NCI-H2171 (cell line): ENCODE measurements at places on chromosomes 7 and 10.
A peak's percentile ranks its signal among the peaks of the same experiment; 100 is the strongest.

DNA sequence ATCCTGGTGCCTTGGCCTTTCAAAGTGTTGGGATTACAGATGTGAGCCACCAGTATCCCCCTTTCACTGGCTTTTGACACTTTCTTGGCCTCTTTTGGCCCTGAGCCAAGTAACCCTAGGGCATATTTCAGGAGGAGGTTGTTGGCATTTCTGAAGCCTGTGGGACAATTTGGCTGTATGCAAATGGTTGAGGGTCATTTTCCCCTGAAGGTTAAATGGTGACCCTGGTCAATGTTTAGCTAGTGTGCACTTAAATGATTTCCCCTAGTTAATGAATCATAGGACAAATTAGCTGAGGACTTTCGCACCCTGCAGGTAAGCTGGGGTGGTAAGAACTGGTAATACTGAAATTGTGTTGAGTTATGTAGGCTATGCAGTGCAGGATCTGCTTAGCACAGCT lies 660.5 kb downstream of the LRMDA start:
- DNase-seq = no peak

DNA sequence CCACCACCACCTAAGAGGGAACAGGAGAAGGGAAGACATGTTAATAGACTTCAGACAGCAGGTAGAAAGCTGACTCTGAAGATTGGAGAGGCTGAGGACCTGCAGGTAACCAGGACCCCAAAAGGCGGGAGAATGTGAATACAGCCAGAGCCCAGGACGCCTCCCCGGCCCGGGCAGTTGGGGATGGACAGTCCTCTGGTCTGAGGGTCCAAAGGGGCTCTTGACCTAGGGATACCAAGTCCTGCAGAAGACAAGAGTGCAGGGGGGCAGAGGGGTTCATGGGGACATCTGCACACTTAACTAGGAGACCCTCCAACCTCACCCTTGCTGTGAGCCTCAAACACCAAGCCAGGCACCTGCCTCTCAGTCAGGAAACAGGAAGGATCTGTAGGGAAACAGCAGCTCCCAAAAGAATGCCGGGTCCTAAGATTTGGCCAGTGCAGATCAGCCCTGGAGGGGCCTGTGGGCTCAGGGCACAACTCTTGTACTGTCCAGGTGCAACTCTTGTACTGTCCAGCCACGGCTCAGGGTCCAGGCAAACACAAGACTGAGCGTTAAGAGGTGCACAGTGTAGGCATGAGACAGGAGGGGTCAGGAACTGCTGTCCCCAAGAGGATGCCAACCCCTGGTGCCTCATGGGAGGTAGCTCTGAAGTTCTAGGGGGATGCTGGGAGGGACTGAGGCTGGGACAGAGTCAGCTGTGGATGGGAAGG lies 2.3 kb upstream of the STK32C start:
- no peak for DNase-seq

DNA sequence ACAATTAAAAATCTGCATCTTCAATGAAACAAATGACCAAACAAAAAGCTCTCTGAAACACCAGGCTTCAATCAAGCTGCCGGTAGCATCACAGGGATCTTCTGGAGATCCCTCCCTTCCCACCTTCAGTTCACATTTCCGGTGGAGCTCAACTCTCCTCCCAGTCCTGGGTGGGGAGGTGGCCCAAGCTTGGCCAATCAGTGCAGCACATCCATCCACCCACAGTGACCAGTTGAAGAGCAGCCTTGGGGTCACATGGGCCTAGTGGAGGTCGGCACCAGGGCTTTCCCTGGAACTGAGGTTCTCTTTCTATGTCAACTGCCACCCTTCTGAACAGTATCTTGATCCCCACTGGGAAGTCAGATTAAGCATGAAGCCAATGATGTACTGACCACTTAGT lies 620.1 kb upstream of the MGMT start:
- no peak for DNase-seq

DNA sequence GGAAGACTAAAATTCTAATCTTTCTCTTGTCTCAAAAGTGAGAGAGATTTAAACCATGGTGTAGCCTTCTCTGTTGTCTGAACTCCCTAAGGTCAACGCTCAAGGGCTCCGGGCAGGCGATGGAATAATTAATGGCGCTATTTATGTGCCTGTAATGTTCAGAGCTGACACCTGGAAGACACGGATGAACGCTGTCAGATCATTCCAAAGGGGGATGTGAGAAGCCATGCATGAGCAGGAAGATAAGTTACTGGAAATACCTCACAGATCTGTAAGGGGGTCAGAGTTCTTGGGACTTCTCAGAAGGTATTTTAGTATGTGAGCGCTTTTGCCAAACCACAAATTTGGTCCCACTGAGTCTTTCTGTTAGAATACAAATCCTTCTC lies 73.3 kb upstream of the MTPN start:
- DNase-seq = no peak

DNA sequence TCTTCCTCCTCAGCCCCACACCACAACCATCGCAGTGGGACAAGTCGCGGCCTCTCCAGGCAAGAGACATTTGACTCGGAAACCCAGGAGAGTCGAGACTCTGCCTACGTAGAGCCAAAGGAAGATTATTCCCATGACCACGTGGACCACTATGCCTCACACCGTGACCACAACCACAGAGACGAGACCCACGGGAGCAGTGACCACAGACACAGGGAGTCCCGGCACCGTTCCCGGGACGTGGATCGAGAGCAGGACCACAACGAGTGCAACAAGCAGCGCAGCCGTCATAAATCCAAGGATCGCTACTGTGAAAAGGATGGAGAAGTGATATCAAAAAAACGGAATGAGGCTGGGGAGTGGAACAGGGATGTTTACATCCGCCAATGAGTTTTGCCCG lies 112.1 kb downstream of the NSUN6 start:
- no peak for DNase-seq

DNA sequence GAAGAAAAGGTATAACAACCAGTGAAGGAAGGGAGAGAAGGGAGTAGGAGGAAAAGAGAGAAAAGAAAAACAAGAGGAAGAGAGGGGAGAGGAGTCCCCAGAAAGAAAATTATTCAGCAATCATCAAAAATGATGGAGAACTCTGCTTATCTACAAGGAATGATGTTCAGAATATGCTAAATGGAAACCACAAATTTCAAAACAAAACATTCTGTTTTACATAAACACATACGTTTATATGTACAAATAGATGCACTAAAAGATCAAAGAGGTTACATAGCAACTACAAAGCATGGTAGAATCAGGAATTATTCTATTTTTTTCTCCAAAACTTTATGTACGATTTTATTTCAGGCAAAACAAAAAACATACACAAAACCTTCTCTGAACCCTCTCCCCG lies 91.9 kb downstream of the FAM13C start:
- DNase-seq = no peak

DNA sequence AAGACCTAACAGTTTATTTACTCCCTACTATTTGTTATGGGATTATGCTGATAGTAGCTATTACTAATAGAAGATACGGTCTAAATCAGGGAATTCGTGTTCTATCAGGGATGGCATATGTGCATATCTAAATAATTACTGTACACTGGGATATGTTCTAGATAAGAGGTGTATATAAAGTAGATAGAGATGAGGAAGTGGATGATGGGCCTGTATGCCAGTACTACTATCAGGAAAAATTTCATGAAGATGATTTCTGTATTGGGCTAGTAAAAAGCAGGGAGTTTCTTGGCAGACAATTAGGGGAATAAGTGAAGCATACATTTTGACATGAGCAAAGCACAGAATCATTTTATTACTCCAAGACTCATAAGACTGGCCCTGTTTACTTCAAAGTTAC lies 26.2 kb downstream of the PTPN12 start:
- DNase-seq = no peak

DNA sequence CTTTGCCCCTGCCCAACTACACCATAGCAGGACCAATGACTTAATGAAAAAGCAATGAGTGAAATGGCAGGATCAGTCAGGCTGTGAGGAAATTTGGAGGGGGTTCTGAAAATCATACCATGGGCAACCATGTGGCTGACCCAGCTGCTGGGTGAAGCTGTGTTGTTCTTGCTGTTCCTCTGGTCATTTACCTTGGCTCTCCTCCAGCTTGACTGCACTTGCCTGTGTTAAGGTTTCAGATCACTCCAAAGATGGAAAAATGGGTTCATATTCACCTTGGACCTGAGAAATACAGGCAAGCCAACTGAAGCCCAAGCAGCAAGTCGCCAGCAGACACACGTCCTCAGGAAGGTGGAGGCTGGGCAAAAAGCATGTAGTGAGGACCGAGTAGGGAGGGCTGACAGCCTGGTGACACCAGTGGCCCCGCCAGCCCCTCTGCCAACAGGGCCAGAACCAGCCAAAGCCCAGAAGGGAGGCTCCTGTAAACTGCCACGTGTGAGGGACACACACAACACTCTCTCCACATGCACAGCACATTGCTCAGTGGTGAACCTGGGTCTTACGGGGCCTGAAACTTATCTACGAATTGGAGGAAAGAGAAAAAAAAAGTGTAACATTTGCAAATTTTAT lies 40.1 kb downstream of the PARP12 start:
- no peak for DNase-seq

DNA sequence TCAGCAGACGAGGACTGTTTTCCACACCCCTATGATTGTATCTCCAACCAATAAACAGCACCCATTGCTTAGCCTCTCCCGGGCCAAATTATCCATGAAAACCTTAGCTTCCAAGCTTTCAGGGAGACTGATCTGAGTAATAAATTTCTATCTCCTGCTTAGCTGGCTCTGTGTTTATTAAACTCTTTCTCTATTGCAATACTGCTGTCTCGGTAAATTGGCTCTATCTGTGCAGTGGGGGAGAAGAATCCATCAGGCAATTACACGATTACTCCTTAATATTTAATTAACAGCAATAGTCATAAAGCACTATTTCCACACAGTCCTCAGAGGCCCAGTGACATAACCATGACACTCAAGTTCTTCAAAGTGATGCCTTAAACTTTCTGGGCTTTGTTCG lies 1122.8 kb downstream of the TYW1 start:
- no peak for DNase-seq

DNA sequence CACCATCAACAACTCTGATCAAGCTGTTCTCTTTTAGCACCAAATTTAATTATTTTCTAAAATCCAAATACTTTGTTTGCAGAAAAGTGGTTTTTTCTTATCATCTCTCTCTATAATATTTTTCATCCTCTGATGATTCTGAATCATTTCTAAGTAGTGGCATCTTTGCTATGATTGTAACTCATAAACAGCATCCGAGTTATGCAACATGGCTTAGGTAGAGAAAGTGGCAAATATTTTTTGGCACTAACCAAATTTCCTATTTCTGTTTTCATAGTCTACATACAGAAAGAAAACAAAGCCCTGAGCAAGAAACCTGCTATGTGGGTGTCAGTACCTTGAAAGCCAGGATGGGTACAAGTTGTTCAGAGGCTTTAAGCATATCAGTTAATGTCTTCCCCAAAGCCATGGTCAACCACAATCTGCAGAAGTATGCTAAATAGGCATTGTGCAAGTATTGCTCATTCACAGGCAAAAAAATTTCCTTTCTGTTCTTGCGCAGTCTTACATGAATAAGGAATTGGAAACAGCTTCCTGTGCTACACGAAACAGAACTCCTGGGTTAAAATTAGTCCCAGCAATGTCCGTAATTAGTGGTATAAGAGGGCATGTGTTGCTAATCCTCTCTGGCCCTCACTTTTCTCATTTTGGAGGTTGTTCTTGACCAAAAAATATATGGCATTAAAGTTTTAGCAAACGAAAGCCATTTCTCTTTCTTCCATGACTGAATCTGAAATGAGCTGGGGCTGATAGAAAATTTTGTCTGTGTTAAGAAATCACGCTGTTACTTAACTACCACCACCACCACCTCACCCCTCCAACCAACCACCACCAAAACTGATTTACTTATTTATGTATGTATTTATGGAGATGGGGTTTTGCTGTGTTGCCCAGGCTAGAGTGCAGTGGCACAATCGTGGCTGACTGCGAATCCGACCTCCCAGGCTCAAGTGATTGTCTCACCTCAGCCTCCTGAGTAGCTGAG lies 325.6 kb upstream of the MAGI2 start:
- DNase-seq = no peak

GRCh38 chr7:4857189-4857588 lies 4.6 kb downstream of the PAPOLB start:
- DNase-seq = no peak

DNA sequence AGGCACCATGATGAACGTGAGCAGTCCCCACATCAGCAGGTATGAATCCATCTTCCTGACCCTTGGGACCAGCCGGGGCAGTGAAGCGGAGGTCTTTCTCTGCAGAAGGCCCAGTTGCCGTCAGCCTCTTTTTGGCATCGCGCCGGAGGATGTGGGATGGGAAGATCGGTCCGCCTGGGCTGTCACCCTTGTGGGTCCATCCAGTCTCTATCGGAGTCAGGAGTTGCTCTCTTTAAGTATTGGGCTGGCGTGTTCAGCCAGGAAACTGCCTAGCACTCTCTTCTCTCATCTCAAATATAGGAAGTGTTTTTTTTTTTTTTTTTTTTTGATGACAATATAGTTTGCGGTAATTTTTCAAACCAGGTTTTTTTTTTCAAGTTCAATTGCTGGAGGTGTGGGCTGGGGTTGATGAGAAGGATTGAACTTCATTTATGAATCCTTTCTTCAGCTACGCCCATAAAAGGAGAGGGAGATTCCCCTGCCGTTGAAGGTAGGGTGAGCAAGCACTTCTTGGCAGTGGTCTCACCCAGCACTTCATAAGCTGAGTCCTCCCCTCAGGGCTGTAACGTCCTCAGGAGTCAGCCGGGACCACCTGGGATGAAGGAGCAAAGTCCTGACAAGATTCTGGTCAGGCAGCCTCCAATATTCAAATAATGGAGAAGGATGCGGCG lies at the start of gene IL2RA:
Gene IL2RA, minus strand, starts transcription at position 267 of the 671 bp plus-strand sequence. Its CDS starts 216 bp downstream, at position 51.
- DNase-seq = no peak

- DNase-seq = no peak
These were observed 36.3 kb upstream of the RNF32 start for GRCh38 chr7:156604311-156604710.

GRCh38 chr7:26397796-26398426 lies 106.2 kb downstream of the SNX10 start:
- DNase-seq = peak; percentile 71

DNA sequence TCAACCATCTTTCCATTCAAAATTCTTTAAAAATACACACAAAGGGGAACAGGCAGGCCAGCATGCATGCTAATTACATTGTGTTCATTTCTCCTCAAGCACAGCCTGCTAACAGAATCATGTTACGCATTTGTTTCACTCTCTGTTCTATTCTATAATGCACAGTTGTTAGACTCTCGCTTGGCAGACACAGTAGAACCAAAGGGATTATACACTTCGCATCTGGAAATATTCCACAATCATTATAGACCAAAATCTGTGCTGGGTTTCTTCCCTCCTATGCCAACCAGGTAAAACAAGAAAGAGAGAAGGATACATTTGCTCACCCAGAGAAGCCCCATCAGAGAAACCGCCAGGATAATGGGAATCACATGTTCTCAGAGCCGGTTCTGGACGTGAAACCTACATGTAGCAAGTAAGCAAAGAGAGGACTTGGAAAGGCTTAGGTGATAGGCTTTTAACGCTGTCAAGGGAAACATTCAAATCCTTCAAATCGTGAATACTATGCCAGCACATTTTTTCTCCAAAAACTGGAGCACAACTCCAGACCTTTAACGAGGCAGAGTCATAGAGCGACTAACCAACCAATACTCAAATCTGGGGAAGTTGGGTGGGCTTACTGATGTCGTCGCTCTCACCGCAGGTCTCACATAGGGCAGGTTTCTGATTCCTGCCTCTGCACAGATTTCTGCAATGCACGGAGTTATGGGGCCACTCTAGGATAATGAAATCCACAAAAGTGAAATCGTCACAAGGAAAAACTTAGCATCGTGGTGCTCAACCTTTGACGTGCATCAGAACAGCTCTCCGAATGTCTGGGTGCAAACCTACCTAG lies 380.5 kb upstream of the AUTS2 start:
- peak; percentile 39 for DNase-seq

GRCh38 chr10:131993275-131993674 lies 11.6 kb upstream of the BNIP3 start:
- no peak for DNase-seq
